ENCODE measurements at places on chromosomes 5 and 9. TPM values are rescaled to one million over a fixed set of nuclear protein-coding genes. Genes with fewer than 3 reads are reported as not detected.

NPR3 gene
- total RNA-seq = 14.7 TPM

ADRB2 gene
- total RNA-seq = 43.2 TPM

PRDM9 gene
- total RNA-seq = not detected

C5orf22 gene
- 18.2 TPM for total RNA-seq

MYOZ3 gene
- total RNA-seq = not detected

PCDHGB7 gene
- total RNA-seq = 14.2 TPM

BARHL1 gene
- total RNA-seq = not detected

MZB1 gene
- total RNA-seq = not detected

CDKN2B gene
- total RNA-seq = 67.0 TPM

PFN3 gene
- not detected for total RNA-seq

PCDHGA1 gene
- not detected for total RNA-seq
